CD4-positive, alpha-beta T cell (primary cell): ENCODE measurements at places on chromosomes 5 and 9.

DNA sequence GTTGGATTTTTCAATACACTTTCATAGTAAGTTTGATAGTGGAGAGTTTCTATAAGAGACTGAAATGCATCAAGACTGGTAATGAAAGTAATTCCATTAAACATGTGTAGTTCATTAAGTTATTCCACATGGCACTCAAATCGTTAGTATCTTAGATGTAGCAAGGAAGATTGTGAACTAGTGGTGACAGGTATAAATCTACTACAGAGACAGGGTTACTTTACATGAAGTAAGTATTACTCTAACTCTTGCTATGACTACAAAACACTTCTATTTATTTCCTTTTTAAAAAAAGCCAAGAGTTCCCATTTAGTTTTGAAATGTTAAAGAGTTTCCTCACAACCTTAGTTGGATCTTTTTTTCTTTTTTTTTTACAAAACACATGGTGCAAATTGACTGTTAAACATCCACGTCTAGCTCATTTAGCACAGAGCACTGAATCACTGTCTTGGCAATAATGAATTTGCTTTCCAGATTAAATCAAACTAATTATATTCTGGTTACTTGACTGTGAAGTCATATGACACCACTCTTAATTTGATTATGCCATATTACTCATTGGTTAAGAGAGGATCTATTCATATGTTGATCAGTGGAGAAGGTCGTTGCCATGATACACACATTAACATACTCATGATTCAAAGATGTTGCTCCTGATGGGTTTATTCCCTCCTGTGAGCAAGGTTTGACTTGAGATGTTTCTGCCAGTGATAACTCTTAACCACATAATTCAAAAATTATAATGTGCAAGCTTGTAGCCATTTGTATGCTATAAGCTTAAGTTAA, 644.8 kb downstream of the EFNA5 start:
- no peak for DNase-seq

DNA sequence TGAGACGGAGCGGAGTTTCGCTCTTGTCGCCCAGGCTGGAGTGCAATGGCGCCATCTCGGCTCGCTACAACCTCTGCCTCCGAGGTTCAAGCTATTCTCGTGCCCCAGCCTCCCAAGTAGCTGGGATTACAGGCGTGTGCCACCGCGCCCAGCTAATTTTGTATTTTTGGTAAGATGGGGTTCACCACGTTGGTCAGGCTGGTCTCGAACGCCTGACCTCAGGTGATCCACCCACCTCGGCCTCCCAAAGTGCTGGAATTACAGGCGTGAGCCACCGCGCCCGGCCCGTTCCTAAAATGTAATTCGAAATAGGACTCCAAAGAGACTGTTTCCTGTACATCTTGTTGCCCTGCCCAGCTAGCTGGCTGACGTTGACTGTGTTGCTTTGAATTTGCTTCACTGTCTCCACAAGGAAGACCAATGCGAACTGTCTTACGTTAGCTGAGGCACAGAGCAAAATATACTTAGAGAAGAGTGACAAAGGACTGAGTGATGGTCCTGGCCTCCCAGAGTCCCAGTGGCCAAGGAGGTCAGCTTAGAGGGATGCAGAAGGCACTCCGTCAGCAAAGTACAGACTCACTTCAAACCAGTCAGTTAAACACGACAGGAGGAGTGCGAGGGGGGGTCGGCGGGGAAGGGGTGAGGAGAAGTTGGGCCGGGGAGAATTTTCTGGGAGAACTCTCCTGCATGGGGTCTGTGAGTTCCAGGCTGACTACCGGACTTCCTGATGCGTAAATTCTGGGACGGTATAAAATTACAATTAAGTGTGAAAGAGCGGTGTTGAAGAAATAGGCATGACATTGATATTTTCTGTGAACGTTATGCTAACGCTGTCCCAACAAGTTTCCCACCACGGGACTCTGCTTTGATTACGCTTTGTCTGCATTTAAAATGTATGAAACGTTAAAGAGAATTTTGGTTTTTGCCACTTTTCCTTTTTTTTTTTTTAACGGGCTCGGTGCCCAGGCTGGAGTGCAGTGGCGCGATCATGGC, 6.8 kb upstream of the TRIM41 start:
- DNase-seq: no peak

DNA sequence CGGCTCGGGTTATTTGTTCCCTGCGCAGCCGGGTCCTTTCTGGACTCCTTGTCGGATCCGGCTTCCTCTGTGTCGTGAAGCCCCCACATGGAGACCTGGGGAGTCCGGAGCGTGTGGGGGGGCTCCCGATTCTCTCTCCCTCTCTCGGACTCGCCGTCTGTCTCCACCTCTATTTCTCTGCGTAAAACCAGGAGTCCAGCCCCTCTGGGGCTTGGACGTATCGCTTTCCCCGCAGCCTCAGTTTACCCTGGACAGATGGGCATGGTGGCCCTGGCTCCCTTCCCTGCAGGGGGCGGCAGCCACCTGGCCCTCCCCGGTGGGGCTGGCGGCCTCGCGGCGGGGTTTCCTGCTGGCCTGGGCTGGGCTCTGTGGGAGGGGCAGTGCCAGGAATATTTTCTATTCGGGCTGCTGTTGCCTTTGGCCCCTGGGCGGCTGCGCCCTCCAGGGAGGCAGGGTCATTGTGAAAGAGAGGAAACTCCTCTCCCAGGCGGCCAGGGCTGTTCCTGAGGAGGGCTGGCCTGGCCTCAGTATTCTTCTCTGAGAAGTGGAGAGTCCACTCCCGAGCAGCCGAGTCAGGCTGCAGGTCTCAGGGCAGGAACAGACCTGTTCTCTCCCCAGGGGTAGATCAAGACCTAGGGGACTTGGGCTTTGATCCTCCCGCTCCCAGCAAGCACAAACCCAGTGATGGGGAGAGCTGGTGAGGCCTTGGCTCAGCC, 665 bp downstream of the ASS1 start:
- no peak for DNase-seq

- DNase-seq: no peak
Observed at GRCh38 chr5:2888520-2889060, 137.1 kb upstream of the IRX2 start.

DNA sequence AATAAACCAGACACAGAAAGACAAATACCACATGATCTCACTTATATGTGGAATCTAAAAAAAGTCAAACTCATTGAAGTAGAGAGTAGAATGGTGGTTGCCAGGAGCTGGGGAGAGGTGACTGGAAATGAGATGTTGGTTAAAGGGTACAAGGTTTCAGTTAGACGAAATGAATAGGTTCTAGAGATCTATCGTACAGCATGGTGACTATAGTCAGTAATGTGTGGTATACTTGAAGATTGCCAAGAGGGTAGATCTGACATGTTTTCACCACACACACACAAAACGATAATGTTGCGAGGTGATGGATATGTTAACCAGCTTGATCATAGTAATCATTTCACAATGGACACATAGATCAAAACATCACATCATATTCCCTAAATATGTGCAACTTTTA, 46.4 kb downstream of the FGF1 start:
- no peak for DNase-seq

DNA sequence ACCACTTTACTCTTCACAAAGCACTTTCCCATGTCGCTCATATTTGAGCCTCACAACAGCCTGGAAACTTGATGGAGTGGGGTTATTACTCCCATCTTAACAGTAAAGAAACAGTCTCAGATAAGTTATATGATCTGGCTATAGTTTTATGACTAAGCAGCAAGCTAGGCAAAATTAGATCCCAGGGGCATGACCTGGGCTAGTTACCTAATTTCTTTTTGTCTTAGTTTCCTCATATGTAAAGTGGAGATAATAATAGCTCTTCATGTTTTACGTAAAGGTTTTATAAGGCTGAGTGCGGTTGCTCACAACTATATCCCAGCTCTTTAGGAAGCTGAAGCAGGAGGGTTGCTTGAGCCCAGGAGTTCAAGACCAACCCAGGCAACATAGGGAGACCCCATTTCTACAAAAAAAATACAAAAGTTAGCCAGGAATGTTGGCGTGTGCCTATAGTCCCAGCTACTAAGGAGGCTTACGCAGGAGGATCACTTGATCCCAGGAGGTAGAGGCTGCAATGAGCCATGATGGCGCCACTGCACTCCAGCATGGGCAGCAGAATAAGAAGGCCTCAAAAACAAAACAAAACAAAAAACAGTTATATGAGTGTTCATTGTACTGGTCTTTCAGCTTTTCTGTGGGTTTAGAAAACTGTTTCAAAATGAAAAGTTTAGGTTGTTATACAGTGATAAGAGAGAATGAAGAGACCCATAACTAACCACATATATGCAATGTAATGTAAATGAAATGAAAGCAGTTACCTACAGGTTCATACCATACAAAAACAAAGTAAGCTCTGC, 6.5 kb upstream of the PLIN2 start:
- DNase-seq: no peak

- no peak for DNase-seq
Observed at GRCh38 chr5:14882658-14883580, 11.3 kb upstream of the ANKH start.

DNA sequence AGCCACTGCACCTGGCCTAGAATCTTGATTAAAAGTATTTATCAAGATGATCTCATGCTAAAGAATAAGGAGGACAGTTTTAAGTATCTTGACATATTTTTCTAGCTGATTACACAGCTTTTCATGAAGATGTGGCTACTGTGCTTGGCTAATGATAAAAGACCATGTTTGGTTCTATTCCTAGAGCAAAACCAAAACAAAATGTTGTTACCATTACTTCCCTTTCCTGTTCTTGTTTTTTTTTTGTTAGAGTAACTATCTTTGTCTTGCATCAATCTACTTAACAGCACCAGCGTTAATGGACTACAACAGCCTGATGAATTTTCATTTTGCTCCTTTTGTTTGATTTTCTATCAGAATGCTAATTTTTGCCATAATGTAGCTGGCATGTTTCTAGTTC, 86.2 kb upstream of the DHFR start:
- DNase-seq: no peak

GRCh38 chr5:159198063-159199036, 11.0 kb downstream of the RNF145 start:
- DNase-seq: peak; percentile 55

DNA sequence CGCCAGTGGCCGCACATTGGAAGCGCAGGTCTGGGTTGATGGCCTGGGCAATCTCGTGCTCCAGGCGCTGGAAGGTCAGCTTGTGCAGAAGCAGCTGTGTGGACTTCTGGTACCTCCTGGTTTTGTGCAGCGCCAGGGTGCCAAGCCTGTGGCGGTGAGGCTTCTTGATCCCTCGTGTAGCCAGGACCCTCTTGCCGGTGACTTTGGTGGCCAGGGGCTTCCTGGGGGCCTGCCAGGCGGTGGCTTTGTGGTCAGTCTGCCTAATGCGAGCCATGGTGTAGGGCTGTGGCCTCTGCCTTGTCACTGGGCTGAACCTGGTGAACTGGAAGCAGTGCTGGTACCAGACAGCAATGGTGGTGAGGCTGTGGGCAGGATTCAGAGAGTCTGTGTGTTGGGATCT, 6.2 kb upstream of the TAF11L13 start:
- no peak for DNase-seq

DNA sequence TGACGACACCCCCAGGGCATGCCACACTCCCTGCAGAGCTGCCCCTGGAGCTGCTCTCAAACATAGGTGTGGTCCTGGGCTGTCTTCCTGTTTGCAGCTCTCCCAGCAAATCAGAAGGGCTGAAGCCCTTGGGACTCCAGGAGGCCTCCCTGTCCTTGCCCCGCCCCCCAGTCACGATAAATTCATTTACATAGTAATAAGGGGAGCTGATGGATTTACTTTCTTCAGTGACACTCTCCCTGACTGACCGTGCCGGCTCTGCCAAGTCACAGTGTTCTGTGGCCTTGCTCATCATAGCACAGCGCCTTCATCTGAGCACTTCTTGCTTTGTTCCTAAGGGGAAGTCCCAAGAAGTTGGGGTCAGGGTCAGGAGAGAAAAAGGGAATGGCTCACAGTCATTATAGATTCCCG, 121.4 kb downstream of the ENC1 start:
- DNase-seq: no peak

GRCh38 chr5:163385271-163385670, 52.1 kb upstream of the CCNG1 start:
- no peak for DNase-seq

- DNase-seq: no peak
Observed at GRCh38 chr5:135393229-135393628, 5.8 kb downstream of the MACROH2A1 start.

DNA sequence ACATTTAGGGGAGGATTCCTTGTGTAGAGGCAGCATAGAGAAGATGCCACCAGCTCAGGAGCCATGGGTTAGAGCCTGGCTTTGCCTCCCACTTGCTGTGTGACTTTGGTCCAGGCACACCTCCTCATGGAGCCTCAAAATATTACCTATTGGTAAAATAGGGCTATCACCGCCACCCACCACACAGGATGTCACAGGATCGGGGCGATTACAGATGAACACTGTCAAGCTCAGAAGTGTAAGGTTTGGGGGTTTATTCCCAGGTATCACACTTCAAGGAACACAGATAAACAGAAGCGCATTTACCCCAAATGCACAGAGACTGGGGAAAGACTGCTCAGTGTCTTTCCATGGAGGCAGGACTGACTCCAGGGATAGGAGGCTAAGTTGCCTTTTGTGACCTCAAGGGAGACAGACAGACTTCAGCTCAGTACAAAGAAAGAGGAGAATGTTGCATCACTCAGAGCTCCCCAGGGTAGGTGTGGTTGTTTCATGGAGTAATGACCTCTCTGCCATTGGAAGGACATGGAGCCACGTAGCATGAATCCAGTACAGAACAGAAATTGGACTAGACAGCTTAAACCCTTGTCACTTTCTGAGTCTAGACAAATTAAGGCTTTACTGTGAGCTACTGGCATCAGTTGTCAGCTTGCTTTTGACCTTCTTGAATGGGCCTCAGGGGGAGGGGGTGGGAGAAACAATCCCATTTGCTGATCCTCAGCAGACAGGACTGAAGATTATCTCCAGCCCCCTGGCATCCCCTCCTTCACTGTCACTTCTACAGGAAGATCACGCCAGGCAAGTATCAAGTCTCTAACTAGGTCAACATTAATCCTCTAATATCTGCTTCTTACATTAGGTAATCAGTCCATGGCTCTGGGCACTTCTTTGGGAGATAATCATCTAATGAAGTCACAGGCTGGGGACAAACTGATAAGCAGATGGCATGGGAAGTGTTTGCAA, 6.5 kb downstream of the TRAF1 start:
- no peak for DNase-seq

- DNase-seq: peak; percentile 12
Observed at GRCh38 chr5:175521313-175521833, 43.0 kb downstream of the SFXN1 start.

GRCh38 chr5:159827861-159828260, 88.4 kb upstream of the ADRA1B start:
- no peak for DNase-seq

DNA sequence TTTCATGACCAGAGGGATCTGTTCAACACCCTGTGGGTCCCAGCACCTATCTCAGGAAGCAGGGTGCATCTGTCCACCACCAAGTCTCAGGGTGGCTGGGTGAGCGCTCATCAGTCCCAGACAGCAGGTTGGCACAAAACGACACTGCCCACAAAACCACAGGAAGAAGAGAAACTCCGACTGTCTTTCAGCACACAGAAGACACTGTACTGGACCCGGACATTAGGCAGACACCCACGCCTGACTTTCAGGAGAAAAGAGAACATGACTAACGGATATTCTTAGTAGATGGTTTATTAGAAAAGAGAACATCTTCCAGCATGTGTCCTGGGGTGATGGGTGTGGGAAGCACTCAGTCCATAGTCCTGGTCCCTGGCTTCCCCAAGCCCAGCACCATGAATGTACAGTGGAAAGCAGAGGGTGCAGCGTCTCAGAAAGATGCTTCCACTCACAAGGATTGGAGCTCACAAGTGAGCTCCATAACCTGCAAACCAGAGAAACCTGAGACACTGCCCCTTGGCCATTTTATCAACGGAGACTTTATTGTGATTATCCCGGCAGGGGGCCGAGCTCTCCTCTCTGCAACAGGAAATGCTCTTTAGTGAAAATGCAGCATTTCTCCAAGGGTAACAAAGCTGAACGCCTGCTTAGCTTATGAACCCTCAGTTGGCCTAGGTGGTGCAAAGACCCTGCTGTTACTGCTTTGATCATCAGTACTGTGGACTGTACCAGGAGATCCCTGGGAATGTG, 35.8 kb upstream of the LCP2 start:
- DNase-seq: peak; percentile 39
